ENCODE measurements at places on chromosomes 2 and 18.

GRCh38 chr2:172470958-172471922 is 43.9 kb downstream of the ITGA6 start:
- DNase-seq: no peak

DNA sequence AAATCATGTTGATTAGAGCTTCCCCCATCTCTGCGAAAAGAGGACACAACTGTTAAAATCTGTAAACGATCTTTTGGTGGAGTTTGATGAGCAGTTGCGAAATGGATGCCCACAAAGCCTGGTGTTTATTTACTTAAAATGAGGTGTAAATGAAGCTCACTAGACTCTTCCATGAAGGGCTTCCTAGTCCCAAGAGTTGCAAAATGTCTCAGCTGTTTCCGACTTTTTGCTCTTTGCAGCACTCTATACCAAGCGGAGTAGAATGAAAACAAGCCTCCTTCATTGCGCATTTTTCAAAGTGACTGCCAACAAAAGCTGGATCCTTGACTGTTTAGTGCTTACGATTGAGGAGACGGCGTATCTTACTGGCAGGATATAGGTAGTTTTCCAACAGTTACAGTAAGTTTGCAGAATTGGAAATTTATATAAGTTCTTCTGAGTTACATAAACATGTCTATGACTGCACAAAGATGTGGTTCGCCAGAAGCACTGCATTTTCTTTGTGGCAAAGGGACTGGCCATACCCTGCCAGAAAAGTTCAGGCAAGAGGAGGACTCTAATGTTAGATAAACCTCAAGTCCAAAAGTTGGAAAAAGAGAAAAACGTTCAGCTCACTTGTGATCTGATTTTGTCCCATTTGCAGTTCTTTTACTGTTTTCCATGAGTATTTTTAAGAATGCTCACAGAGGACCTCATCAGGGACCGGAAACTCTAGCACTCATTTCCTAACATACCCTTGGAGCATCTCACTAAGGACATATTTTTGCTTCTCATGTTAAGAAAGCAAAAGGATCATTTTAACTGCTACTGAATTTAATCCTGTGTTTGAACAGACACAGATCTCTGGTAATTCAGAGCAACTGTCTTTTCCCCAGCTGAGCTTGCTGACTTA is 42.7 kb downstream of the COLEC12 start:
- no peak for DNase-seq

GRCh38 chr2:100968146-100969145 is 33.6 kb upstream of the RPL31 start:
- no peak for DNase-seq

DNA sequence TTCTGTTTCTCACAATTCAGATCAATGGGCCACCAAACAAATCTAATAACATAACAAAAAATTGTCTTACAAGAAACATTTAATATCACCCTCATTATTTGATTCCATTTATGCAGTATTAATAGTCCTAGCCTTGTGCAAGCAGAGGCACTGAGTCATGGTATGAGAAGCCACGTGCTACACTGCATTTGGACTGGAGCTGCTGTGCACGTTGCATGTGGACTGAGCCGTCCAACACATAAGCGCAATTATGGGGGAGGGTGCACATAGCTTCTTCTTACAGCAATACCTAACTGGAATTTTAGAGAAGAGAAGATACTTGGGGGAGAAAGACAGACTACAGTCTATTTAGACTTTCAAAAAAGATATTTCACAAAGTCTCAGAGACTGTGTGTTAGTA is 329.6 kb upstream of the ID2 start:
- DNase-seq: no peak

- DNase-seq: no peak
Measured at GRCh38 chr2:191451116-191451515, 205.9 kb downstream of the MYO1B start.

- DNase-seq: no peak
Measured at GRCh38 chr2:32746669-32747068, 118.8 kb downstream of the TTC27 start.

DNA sequence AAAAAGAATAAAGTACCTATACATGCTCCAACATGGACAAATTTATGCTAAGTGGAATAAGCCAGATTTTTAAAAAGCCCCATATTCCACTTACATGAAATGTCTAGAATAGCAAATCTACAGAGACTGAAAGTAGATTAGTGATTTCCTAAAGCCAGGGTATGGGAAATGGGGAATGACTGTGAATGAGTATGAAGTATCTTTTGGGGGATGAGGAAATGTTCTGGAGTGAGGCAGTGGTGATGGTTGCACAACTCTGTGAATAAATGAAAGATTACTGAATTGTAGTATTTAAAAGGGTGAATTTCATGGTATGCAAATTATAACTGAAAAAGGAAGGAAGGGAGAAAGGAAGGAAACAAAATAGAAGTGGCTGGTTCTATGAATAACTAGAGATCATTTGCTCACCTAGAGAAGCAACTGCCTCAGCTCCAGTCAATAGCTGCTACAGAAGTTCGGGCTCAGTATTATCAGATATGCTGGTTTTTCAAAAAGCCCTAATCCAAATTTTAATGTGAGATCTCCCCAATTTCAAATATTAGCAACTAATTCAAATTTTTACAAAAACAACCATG is 39.3 kb downstream of the MAP3K2 start:
- no peak for DNase-seq
